ENCODE measurements at places on chromosomes 1 and 21.
A peak's percentile ranks its signal among the peaks of the same experiment; 100 is the strongest.

DNA sequence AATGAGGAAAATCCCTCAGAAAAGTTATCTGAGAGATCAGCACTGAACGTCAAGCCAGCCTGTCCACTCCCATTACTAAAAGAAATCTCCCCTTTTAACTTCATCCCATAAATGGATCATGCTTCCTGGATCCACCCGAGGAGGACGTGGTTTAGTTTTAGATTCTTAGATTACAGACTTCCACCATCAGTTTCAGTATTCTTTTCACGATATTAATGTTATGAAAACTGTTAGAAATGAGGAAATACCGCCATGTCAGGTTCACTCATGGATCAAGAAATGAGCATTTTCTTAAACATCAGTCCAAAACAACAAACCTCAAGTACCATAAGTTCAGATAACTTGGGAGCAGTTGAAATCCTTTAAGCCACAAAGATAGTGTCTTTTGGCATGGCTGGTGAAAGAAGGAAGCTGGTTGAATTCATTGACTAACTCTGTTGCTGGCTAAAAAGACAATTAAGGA is 49.8 kb downstream of the NFIA start:
- DNase-seq = no peak

GRCh38 chr21:25234857-25235801 is 372.2 kb downstream of the MRPL39 start:
- no peak for DNase-seq

DNA sequence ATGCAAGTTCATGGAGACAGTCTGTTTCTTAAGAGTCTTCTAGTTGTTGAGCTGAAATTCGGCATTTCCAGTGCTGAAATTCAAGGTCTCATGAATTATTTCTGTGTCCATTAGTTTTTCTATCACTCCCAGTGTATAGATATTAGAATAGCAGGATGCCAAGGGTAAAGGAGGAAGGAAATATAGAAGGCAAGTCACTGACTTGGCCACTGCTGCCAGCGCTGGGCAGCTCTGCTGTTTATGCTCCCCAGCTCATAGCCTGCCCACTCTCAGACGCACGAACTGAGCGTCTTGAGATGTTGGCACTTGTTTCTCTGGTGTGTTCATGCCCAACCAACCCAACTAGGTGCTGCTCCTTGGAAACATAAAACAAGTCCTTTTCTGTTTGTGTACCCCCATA is 110.1 kb downstream of the SLC45A1 start:
- no peak for DNase-seq

DNA sequence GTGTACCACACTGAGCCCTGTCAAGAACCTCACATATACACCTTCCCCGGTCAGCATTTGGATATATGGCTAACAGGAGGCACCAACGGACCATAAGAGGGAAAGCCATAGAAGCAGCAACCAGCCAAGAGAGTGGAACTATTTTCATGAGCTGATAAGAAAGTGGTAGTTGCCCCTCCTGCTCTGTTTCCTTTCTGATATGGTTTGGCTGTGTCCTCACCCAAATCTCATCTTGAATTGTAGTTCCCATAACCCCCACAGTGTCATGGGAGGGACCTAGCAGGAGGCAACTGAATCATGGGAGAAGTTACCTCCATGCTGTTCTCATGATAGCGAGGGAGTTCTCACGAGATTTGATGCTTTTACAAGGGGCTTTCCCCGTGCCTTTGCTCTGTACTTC is 366.1 kb upstream of the DAB1 start:
- no peak for DNase-seq

GRCh38 chr1:183467687-183468086 is 4.6 kb upstream of the SMG7 start:
- no peak for DNase-seq

DNA sequence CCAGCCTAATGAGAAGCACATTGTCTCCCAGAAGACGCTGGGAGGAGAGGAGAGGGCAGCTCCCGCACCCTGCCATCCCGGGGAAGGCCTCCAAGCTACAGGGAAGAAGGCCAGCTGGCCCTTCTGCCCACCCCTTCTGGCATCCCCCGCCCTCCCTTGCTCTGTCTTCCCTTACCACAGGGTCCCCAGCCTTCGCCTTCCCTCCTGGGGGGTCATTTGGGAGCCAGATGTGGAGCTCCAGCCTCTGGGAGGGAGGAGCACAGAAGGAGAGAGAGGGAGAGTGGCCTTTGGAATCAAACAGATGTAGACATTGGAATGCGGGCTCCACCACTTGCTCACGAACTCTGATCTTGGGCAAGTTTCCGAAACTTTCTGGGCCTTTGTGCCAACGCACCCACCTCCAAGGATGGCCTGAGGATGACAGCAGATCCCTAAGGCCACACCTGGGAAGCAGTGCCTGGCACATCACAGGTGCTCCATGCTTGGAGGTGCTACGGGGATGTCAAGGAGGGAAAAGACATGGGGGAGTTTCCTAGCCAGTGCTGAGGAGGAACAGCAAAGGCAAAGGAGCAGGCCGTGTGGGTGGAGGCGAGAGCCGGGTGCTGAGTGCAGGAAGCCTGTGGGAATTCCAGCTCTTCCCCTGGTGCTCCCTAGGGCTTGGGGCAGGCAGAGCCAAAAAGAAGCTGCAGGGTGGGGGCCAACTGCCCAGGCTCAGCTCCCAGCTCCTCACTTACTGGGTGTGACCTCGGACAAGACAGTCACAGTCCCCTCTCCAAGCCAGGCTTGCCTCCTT is 23.1 kb upstream of the RSPO1 start:
- no peak for DNase-seq

DNA sequence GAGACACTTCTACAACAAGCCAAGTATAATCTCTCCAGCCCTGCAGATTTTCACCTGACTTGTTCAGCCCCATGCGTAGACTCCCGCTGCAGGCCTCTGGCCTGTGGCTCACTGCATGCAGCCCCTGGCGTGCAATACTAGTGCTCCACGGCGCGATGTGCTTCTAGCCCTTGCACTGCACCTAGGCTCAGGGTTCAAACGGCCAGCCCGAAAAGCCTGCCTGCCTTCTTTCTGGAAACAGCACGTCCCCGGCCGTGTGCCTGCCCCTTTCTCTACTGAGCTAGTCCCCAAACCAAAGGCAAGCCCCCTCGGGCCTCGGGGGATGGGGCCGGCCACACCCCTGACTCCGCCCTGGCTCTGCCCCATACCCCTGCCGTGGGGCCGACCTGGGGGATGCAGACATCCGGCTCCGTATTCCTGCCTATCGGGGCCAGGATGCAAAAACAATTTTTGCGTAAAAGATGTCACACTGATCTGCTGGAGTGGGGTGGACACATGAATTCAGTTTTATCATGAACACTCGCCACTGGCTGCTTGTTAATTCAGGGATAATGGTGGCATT is 26.3 kb upstream of the TRAPPC10 start:
- DNase-seq = peak; percentile 75

GRCh38 chr21:40938611-40939010 is 91.7 kb upstream of the DSCAM start:
- no peak for DNase-seq

GRCh38 chr1:25170439-25170838 is 61.9 kb downstream of the SYF2 start:
- no peak for DNase-seq

DNA sequence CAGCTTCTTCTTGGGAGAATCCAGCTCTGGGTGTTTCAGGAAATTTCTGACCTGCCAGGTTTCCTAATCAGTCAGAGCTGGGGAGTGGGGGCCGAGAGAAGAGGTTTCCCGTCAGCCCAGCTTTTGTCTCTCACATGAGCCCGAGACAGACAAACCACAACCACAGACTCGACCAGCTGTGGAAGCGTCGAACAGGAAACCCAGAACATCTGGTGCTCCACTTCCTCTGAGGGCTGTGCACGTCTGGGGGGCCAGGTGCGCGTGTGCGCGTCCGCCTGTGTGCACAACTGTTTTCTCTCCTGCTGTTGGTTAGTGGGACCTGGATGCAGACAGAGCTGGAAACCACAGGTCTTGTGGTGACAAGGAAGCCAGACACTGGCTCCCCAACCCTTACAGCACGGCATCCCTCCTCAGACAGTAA is 113.0 kb upstream of the SLC25A33 start:
- no peak for DNase-seq

DNA sequence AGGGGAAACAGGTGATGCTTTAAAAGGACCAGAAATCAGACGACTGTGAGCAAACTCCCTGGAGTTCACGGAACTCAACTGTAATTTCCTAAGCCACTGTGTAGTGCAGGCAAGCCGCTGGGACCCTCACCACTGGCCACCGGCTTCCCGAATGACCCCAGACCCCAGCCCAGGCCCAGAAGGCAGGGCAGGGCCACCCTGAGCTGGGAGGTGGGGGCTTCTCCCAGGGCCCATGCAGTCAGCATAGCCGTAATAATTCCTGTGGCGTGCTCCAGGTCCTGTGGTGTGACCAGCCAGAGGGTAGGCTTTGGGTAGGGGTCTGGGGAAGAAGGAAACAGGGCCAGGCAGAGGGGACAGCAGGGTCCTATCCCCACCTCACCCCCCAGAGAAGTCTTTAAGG is 3.5 kb upstream of the ARF1 start:
- no peak for DNase-seq

- no peak for DNase-seq
Measured at GRCh38 chr1:89719502-89720306, 86.8 kb downstream of the LRRC8C start.

DNA sequence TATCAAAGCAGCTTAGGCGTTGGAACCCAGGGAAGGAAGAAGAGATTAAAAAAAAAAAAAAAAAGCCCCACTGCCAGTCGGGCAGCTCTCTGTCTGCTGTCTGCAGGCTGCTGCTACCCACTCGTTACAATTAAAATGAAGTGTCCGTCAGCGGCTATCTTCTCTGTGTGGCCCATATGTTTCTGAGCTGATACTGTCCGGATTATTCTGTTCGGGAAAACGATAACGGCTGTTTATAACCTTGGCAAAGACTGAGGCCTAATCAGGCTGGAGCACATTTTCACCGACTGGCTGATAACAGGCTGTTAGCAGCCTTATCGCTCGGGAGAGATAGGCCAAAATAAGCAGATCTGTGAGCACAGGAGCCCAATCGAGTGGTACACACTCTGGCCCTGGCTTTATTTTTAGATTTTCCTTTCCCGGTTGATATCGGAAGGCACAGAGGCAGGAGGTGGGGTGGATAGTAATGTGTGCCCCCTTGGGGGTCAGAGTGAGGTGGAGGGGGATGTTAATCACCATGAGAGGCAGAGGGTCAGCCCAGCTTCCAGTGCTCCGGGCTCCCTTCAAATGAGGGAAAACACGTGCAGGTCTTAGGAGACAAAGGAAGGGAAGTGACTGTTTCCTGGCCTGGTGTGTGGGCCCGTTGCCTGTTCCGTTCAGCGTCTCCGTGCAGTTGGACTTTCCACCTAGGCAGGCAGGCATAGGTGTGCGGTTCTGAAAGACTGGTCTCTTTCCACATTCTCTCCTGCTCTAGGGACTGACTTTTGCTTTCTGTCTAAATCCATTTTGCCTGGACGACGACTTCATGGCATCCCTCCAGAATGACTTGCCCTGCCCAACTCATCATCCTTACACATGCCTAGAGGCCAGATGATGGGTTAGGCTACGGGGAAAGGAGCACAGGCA is 153.4 kb downstream of the PBX1 start:
- no peak for DNase-seq

DNA sequence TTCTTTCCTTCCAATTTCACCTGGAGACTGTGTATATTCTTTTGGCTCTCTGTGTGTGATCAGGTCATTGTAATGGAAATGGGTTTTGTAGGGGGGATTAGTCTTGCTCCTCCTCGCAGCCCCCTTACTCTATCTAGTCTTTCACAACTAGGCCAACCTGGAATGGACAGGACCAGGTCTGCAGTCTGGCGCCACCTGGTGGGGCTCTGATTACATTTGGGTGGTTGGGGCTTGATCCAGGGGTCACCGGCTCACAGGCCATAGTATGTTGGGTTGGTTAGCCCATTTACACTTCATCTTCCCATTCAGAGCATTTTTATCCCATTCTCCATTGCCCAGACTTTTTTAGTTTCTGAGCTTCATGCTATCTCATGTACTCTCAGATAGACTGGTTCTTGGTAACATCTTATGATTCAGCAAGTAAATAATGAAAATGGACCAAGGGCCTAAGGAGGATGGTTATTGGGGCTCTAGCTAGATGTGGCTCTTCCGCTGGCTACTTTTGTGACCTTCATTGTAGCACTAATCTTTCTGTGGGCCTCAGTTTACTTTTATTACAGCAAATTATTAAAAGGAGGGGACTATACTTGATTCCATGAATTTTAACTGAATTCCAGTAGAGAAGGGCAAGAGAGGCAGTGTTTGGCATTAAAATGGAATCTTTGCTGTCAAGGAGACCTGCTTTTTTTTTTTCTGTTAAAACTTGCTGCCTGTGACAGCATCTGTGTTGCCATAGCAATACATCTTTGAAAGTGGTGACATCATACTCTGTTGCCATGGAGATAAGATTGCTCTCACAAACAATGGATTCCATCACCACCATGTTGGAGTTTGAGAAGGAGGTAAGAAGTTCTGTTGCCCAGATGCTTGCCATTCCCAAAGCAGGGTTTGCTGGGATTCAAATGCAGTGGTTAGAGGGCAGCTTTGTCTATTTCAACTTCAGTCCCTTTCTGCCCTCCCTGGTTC is 150.1 kb downstream of the PLXNA2 start:
- DNase-seq = peak; percentile 86

DNA sequence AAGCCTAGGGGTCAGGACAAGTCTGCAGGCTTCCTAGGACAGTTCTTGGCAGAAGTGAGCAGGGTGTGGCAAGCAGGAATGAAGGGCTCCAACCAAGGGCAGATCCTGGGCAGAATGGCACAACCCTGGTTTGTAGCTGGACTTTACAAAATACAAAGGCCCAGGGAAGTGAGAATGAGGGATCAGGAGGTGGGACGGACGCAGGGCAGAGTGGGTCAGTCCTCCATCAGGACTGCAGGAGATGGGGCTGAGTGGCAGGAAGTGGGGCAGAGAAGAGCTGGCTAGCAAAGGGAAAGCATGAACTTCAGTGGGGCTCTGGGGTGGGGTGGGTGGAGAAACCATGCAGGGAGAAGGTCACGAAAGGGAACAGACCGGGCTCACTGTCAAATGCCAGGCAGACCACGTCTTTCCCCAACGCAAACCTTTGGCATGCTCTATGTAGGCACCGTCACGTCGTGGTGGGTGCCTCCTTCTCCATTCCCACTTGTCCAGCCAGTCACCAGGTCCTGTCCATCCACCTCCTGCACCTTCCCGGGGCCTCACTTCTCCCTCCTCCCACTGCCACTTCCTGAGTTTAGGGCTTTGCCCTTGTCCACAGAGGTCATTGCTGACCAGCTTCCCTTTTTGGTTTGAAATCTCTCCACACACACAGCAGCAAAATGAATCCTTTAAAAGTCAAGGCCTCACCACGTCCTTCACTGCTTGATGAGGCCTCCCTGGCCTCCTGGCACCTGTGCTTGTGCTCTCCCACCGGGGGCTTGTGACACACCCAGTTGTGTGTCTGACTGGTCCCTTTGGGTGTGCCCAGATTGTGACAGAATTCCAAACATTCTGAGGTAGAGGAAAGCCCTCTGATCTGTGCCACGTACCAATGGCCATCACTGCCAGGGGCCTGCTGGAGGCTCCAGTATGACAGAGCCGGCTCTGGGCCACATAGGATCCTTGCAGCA is 8.7 kb upstream of the CLDN19 start:
- no peak for DNase-seq

DNA sequence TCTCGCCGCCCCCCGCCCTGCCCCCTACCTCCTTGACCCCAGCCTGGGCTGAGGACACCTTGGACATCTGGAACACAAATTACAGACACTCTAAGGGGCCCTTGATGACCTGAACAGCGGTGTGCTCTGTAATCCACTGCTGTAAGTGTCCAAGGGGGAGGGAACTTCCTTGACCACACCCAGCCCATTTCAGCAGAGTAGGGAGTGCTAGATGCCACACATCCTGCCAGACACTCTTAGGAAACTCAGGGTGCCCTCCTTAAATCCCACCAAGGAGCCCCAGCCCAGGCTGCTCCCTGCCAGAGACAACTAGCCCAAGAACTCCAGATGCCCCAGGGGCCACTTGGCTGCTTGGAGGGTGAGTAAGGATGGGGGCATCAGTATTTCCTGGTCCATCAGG is 282.2 kb downstream of the RRAGC start:
- no peak for DNase-seq

Measured in iPS-NIHi11 (cell line).